ENCODE measurements at places on chromosomes 7 and 10. TPM values are rescaled to one million over a fixed set of nuclear protein-coding genes. Genes with fewer than 3 reads are reported as not detected.

PDLIM1 gene
- total RNA-seq, result 125 TPM

HECW1 gene
- total RNA-seq, result 0.15 TPM

- H3K27ac ChIP-seq, result no peak overlapping the region
- no peak overlapping the region for H3K4me3 ChIP-seq
- no peaks in the 10 kb centered on the region for H3K36me3 ChIP-seq
- H3K4me1 ChIP-seq, result no peaks in the 10 kb centered on the region
Measured at GRCh38 chr7:78562191-78562590, 763.6 kb downstream of the PHTF2 start.

DNA sequence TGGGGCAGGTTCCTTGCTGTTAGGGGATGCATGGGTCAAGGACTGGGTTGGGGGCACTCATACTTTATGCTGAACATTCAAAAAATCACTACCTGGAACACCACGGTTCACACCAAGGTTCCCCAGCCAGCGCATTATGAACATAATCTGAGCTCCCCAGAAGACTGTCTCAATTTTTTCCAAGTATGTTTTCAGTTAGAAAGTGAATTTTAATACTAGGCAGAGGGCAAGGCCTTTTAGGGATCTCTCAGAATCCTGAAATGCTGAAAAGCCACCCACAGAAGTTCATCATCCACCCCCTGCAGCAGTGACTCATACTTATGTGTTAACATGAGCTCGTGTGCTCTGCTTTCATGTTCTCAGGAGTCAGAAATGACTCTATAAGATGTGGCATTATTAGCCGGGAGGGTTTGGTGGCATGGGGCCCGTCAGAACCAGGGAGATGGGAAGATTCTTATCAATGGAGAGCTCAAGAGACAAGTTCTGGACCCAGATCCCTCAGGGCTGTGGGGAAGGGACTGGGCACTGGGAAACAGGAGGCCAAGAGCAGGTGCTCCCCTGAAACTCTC, 185.2 kb upstream of the ITGB1 start:
- H3K27ac ChIP-seq, result no peak overlapping the region
- H3K27me3 ChIP-seq, result peaks cover 5% of the 10 kb centered on the region
- DNase-seq, result no peak
- H3K4me3 ChIP-seq, result no peak overlapping the region
- no peaks in the 10 kb centered on the region for H3K4me1 ChIP-seq

TMEM225B gene
- 0.46 TPM for total RNA-seq

FRA10AC1 gene
- total RNA-seq, result 14.6 TPM

FBXO24 gene
- 1.3 TPM for total RNA-seq

Data from endothelial cell (in vitro differentiated cells).